ENCODE measurements at places on chromosomes 1 and 21.

- no peak for DNase-seq
These were observed 80.7 kb downstream of the DNTTIP2 start for GRCh38 chr1:93798291-93798690.

- no peak for DNase-seq
These were observed 155.1 kb upstream of the GORAB start for GRCh38 chr1:170376801-170377385.

DNA sequence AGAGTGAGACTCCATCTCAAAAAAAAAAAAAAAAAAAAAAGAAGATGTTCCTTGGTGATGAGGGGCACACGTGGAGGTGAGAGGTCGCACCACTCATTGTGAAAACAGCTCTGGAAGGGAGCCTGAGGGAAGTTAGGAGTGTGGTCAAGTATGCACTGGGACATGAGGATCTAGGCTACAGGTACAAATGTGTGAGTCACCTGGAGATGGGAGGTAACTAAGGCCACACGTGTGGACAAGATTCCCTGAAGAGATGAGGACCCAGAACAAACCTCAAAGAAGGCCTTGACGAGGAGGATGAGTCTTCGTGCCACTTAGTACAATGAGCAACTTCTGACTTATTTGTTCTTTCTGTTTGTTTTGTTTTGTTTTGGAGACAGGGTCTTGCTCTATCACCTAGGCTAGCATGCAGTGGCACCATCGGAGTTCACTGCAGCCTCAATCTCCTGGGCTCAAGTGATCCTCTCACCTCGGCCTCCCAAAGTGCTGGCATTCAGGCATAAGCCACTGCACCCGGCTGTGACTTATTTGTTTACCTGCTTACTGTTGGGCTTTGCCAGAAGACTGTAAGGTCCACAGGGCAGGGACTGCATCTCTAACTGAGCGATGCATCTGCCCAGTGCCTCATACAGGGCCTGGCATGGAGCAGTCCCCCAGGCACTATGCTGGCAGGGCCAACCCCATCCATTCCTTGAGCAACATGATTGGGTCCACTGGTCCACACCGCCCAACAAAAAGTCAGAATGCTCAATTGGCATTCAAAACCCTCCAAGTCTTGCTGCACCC is 6.4 kb downstream of the ASAP3 start:
- DNase-seq: no peak

DNA sequence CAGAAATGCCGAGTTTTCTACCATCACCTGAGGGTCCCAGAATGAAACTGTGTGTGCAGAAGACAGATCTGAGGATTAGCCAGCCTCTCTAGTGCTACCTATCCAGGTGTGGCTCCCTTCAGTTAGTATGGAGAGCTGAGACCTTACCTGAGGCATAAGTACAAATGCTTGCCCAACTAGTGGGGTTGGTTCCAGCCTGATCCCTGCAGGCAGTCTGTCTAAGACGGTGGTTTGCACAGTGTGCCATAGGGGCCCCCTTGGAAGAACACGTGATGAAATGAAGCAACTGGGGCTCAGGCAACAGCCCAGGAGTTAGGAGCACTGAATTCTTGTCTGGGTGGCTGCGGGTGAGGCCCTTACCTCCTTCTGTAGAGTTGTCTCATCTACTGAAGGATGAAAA is 15.6 kb downstream of the S100A7A start:
- DNase-seq: no peak

GRCh38 chr1:146019231-146020057 is 2.1 kb downstream of the HJV start:
- DNase-seq: no peak

- peak; percentile 97 for DNase-seq
These were observed 1.1 kb downstream of the TNFRSF4 start for GRCh38 chr1:1212780-1213344.

GRCh38 chr1:245062741-245063305 is 92.0 kb upstream of the KIF26B start:
- no peak for DNase-seq

DNA sequence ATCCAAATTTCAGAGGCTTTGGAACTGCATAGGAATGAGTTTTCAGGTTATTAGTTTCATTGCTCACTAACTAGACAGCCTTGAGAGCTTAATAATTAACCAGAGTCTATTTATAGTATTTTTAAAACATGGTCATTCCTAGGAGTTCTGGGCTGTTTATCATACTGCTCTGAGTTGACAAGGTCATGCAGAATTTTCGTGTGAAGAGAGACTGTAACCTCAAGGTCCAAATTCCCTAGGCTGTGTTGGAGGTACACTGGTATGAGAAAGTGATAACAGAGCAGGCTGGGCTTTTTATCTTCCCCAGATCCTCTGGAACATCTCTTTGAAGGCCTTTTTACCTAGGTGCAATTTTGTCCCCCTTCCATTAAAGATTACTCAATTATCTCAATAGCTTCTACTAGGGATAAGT is 736.3 kb downstream of the LTN1 start:
- no peak for DNase-seq

DNA sequence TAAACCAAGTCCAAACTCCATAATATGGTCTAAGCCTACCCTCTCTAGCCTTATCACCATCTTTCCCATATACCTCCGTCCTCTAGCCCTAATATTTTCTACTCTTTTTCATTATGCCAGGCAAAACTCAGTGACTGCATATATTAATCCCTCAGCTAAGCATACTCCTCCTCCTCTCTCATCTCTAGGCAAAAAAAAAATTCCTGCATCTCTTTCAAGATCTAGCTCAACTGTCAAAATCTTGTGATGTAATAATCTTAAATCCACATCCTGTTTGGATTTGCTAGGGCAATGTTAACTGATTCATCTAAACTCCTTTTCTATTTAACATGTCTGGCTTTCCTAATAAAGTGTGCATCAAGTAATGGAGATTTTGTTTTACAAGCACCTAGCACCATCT is 20.4 kb downstream of the PRPF38A start:
- DNase-seq: no peak

- no peak for DNase-seq
These were observed 770.9 kb upstream of the TPTE start for GRCh38 chr21:9750341-9751086.

GRCh38 chr1:58090640-58091039 is 455.9 kb downstream of the OMA1 start:
- no peak for DNase-seq

GRCh38 chr1:53535846-53536245 is 76.6 kb downstream of the DMRTB1 start:
- DNase-seq: no peak

DNA sequence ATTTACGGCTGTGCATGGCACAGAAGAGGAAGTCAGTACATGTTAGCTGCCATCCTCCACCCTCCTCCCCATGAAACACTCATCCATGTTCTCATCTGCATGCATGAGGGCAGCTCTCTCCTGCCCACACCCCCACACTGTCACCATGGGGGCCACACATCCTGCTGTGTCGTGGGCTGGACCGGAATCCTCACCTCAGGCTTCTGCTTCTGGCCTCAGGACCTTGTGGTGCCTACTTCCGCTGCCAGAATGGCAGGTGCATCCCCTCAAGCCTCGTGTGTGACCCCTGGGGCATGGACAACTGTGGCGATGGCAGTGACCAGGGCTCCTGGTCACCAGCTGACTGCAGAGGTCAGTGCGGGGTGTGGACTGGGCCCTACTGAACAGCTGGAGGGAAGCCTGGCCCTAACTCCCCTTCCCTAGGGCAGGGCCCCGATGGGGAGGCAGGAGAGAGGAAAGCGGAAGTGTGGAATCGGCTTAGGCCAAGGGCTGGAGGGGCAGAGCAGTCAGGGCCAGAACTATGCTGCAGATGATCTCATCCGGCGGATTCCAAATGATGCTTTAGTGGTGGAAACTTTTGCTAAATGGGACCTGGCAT is 3.8 kb downstream of the LDLRAD2 start:
- DNase-seq: no peak

- no peak for DNase-seq
These were observed 178.4 kb upstream of the SPAG17 start for GRCh38 chr1:118363396-118363795.

DNA sequence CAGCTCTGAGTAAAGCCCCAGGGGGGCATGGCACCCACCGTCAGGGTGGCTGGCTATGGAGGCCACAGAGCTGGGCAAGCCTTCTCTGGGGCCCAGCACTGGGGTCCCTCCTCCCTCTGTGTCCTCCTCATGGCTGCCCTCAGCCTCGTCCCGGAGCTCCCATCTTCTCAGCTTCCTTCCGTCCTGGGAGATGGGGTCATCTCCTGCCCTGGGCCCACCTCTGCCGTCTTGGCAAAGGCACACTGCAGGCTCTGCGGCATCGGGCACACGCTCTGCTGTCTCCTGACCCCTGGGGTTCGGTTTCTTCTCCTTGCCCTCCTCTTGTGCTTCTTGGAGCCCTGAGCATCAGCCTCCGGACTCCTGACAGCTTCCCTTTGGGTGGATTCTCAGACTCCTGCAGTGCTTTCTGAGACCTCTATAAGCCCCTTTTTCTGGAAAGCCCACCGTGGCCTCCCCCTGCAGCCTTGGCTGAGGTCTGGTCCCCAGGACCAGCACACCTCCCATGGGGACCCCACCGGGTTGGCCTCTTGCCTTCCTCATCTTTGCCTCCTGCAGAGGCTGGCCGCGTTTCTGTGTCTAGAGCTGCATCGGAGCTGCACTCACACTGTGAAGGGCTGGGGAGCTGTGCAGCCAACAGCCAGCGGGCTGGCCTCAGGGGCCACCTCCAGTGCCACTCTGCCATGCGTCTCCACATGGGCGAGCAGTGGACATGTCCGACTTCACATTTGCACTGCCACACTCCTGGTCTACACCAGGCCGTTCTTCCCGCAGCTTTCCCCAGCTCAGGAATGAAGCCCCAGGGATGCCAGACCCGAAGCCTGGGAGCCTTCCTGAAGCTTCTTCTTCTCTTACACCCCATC is 11.6 kb downstream of the UMODL1 start:
- no peak for DNase-seq

- no peak for DNase-seq
These were observed 47.1 kb downstream of the PTGS2 start for GRCh38 chr1:186633116-186633515.

GRCh38 chr1:87327376-87328271 is 1.1 kb upstream of the LMO4 start:
- DNase-seq: no peak

DNA sequence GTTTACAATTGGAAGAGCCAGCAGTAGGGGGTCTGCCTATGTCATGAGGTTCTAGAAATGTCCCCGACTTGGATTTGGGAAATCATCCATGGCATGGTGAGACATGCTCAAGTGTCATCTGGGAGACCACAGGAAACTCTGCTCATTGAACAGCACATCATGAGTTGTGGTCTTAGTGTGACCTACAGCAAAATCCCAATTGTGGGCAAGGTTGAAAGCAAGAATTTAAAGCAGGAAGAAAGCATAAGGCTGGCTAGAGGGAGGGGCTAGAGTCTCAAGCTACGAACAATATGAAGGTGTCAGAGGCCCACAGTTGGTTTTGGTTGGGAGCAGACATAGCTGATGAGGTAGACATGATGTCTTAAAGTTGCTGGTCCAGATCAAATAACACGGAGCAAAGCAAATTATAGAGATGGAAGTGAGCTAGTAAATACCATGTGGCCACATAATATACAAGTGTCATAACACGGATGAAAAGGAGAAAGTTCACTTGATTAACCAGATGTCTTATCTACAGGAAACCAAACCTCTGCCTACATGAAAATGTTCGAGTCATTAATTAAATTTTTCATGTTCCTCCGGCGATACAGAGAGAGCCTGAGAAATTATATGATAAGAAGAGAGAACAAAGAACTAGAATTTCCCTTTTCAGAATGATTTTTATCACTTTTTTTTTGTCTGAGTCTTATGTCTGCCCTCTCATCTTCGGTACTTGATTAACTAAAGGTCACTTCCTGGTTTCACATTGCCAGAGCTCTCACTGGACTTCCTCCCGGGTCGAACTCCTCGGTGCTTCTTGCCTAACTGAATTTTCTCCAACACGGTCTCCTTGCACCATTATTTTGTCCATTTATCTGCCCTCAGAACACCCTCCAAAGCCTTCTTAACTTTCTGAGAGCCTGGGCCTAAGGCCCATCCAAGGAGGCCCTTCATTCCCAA is 67.5 kb upstream of the DUSP10 start:
- DNase-seq: no peak

DNA sequence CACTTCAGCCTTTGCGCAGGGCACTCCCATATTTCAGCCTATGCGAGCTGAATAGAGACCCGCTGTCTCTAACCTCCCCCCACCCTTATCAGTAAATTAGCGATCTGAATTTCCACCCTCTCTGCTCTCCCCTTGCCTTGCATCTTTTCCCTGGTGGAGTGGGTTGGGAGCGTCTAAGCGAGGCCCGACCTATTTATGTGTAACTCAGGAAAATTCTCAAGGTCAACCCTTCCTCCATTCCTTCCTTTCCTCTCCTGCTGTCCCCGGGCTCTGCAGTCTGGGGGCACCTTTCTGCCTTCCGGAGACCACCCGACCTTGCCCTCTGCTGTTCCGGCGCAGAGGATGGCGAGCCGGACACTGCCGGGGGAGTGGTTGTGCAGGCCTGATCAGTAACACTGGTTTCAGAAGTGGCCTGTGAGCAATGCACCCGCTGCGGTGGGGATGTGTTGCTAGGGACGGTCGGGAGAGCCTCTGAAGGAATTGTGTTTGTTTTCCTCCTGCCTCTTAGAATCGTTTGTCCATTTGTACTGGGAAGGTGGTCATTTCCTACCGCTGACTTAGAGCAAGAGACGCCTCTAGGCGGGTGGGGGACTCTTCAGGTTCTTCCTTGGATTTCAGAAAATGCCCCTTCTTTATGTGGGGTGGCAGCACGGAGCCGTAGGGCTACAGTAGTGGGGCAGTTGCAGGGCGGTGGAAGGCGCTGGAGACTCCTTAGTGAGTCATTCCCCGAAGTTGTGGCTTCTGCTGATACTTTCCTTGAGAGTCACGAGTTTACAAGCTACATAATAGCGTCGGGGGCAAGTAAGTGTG is 513 bp downstream of the MGST3 start:
- peak; percentile 18 for DNase-seq

- DNase-seq: no peak
These were observed 50.6 kb downstream of the CHML start for GRCh38 chr1:241589521-241589920.

- DNase-seq: no peak
These were observed 42.2 kb upstream of the GOLT1A start for GRCh38 chr1:204255966-204256365.

DNA sequence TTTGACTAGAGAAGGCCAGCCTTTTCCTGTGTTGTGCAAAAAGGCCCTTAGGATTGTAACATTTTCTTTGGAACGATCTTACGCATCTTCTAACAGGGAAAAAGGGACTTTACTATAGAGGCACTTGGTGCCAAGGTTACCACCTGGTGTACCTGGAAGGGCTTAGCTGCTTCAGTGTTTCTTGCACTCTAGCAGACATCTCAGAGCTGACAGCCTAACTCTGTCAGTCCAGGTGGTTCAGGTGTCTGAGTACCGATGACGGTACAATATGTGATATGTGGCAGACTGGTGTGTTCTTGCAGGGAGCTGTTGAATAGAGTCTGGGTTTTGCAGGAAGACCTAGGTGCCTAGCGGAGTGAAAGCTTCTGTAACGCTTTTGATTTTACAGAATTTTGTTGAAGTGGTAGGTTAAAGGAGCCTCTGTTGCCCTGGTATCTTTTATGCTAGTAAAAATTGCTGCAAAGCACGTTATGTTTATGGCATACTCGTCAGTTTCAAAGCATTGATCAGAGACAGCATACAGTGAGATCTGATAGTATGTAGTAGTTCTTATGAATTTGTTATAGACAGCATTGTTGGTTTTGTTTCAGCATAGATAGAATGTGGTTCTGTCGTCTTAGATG is 1.4 kb downstream of the MAGI3 start:
- DNase-seq: no peak

- DNase-seq: no peak
These were observed 60.0 kb downstream of the MRPS6 start for GRCh38 chr21:34133392-34133791.

Data from CMK (cell line).